ENCODE measurements at places on chromosomes 13 and 19.

DNA sequence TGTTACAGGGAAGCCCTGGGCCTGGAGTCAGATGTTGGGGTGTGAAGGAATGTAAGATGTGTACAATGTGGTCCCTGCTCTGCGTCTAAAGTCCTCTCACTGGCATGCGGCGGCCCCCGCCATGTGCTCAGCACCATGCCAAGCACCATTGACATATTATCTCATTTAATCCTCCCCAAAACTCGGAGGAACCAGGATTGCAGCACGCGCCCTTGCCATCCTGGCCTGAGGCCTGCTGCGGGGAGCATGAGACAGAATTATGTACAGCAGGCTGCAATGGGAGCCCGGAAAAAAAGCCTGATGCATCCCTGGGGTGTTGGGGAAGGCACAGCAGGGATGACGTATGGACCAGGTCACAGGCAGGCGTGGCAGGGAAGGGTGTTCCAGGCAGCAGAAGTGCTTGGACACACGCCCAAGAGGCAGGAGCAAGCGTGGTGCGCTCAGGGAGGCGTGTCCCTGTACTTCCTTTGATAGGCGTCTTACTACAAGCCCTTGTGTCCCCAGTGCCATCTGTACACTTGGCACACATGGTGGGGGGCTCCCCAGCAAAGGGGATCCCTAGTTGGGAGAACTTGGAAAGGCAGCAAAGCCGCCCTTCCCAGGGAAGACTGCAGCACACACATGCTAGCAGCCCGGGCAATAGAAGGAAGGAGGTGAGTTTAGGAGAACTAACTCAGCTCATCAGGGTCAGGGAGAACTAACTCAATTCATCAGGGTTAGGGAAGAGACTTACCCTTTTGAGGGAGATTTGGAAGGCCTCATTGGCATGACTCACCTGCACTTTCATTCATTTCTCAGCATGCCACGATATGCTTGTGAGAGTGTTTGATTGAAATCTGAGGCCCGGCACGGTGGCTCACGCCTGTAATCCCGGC is 3.4 kb downstream of the EVI5L start:
- DNase-seq: no peak

DNA sequence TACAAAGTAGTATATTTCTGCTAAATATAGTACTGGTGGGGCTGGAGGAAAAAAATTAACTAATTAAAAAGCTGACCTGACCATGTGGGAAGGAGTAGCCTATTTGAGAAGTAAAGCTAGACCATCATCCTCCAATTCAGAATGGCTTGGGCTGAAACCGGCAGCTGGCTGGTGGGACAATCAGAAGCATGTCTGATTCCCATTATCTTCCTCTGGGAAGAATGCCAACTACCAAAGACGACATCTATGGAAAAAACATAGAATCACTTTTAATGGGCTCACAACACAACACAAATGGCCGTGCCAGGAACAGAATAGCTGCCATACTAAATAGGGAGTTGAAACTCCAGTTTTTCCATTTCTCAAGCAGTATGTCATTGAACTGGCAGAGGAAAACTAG is 120.4 kb upstream of the FREM2 start:
- peak; percentile 66 for DNase-seq

GRCh38 chr13:44969551-44970484 is 19.5 kb downstream of the NUFIP1 start:
- DNase-seq: peak; percentile 8

DNA sequence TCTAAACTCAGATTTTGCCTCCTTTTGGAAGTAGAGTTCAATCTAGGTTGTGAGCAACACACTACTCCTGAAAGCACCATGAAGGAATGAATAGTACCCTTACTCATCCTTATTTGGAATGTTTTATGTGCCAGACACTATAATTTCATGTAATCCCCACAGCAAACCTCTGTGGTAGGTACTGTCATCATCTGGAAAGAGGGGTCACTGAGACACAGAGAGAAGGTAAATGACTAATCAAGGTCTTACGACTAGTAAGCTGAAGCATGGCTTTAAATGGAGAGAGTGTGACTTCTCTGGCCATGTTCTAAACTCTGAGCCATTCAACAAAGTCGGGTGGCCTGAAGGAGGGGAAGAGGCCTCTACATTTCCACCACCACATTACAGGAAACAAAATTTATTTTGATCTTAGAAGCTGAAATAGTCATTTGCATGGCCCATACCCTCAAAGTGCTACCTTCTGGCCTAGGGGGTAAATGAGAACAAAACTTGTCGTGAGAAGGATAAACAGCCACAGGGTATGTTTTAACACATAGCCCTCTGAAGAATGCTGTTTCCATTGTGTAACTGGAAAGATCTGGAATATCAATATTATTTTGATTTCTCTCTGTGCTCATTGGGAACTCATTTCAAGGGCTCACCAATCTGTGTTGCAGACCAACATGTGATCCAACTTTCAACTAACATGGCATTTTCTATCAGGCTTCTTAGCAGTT is 180.8 kb upstream of the RFC3 start:
- no peak for DNase-seq

GRCh38 chr13:30334663-30335386 is 27.5 kb upstream of the KATNAL1 start:
- DNase-seq: peak; percentile 44

GRCh38 chr13:25415241-25415640 is 43.5 kb downstream of the ATP8A2 start:
- DNase-seq: no peak

DNA sequence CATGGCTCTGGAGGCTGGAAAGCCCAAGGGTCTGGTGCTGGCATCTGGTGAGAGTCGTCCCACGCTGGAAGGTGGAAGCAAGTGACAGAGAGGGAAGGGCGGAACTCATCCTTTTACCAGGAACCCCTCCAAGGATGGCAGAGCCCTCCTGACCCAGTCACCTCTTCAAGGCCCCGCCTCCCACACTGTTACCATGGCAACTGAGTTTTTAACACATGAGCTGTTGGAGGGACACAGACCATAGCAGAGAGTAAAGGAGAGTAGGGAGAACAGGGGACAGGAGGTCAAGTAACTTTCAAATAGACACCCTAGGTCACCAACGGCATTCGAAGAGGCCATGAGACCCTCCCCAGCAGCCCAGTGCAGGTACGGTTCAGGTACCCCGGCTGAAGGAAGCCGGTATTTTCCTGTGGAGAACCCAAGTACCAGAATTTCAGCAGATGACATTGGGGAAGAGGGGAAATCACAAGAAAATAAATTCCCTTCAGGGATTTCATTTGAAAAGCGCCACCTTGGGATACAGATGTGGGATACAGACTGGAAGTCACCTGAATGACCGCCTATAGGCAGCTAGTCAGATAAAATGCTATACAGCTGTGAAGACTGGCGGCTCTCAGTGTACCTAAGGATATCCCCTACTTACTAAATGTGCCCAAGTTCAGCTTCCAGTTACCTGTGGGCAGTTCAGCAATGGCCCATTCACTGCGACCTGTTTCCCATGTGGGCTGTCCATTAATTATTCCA is 8.0 kb downstream of the IL17D start:
- DNase-seq: no peak

GRCh38 chr13:30113983-30114570 is 193.3 kb downstream of the KATNAL1 start:
- DNase-seq: no peak

DNA sequence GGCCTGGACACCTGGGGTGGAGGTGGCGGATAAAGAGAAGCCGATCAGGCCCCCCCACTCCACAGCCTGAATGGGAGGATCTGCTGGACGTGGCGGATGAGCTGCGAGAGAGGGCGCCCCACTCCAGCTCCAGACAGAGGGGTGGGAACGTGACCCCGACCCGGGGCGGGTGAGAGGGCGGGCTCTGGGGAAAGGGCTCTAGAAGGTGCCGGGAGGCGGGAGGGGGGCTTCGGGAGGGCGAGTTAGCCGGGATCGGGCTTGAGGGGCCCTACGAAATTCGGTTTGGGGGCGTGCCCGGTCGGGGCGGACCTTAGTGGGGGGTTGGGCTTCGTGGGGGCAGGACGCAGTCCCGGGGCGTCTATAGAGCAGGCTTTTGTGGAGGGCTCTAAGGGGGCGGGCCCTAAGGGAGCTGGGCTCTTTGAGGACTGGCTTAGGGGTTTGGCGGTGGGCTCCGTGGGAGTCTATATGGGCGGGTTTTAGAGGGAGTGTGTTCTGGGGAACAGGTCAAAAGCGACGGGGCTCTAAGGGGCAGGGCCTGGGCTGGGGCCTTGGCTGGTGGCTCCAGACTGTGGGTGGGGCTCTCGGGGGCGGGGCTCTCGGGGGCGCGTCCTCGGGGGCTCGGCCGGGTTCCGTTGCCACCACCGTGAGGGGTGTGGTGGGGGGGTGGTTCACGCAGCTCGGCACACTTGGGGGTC is 4.1 kb upstream of the NANOS3 start:
- DNase-seq: no peak

DNA sequence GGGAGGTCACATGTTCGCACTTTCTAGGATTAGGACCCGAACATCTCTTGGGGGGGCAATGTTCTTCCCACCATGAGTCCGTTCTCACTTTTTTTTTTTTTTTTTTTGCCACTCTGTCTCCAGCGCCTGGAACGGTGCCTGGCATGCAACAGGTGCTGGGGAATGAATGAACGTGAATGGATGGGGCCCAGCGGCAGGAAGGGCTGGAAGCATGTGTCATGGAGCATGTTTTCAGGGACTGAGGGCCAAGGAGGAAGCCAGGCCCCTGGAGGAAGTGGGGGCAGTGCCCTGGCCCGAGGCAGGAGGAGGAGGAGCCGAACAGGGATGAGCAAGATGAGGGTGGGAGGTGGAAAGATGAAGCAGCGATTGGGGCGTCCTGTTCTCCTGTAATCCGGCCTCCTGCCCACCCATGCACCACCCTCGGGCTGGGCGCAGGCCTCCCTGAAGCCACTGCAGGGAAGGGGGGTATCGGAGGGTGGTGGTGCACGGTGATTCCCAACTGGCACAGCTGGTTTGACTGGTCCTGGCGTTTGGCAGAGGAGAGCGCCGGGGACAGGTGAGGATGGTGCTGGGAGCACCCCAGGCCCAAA is 8.8 kb upstream of the SULT2B1 start:
- no peak for DNase-seq

GRCh38 chr19:16167055-16167454 is 6.3 kb downstream of the CIB3 start:
- DNase-seq: no peak

- no peak for DNase-seq
These were observed 90.5 kb downstream of the STARD13 start for GRCh38 chr13:33194820-33195692.

GRCh38 chr13:30712536-30713532 is 22.5 kb upstream of the ALOX5AP start:
- DNase-seq: no peak

DNA sequence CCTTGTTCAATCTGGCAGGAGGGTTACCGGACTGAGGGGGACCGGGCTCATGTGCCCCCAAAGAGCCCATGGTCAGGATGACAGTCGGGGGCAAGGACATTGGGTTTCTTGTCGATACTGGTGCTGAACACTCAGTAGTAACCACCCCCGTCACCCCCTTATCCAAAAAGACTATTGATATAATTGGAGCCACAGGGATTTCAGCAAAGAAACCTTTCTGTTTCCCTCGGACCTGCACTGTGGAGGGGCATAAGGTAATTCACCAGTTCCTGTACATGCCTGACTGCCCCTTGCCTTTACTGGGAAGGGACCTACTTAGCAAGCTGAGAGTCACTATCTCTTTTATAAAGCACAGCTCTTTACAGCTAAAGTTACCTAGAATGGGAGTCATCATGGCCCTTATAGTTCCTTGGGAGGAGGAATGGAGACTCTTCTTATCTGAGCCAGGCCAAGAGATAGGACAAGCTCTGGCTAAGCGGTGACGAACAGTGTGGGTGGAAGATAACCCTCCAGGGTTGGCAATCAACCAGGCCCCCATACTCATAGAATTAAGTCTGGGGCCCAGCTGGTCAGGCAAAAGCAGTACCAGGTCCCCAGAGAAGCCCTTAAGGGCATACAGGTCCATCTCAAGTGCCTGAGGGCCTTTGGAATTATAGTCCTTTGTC is 603.7 kb downstream of the UQCRFS1 start:
- no peak for DNase-seq

DNA sequence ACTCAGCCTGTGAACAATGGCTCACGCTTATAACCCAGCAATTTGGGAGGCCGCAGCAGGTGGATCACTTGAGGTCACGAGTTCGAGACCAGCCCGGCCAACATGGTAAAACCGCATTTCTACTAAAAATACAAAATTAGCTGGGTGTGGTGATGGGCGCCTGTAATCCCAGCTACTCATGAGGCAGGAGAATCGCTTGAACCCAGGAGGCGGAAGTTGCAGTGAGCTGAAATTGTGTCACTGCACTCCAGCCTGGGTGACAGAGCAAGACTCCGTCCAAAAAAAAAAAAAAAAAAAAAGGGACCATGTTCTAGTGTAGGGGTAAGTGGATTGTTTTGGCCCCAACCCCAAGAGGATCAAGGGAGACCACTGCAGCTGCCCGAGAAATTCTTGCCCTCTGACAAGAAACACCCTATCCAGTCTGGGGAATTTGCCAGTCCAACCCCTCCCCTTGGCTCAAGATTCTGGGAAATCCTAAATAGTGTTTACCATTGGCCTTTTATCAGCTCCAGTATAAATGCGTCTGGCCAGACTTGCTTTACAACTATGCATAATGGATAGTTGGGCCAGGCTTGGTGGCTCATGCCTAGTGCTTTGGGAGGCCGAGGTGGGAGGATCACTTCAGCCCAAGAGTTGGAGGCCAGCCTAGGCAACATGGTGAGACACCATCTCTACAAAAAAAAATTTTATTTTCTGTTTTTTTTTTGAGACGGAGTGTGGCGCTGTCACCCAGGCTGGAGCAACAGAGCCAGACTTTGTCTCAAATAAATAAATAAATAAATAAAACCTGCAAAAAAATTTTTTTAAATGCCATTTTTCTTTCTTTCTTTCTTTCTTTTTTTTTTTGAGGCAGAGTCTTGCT is 5.1 kb upstream of the DHDH start:
- DNase-seq: no peak

- no peak for DNase-seq
These were observed 17.7 kb downstream of the CRX start for GRCh38 chr19:47839411-47839810.

- no peak for DNase-seq
These were observed 37.3 kb downstream of the IL12RB1 start for GRCh38 chr19:18049385-18049784.

- DNase-seq: no peak
These were observed 9.3 kb upstream of the ZNF554 start for GRCh38 chr19:2810141-2811091.

GRCh38 chr13:44397766-44398223 is 24.2 kb downstream of the SERP2 start:
- DNase-seq: no peak

GRCh38 chr13:21434588-21434987 is 24.5 kb downstream of the ZDHHC20 start:
- no peak for DNase-seq

DNA sequence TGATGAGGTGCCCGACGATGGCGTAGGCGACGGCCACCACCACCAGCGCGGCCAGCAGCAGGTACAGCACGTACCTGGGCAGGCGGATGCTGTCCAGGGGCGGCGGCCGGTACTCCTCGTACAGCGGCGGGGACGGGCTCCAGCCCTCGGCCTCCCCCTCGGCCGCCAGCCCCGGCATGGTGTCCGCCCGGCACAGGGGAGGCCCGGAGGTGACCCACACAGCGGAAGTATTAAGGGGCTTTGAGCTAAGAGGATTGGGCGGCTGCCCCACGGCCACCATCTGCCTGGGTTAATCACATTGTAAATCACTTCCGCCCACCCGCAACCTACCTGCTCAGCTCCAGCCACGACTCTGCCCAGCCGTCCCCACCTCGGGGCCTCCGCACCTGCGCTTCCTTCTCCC is at the start of gene SMIM44:
Gene SMIM44, minus strand, starts transcription at position 216 of the 403 bp plus-strand sequence. Its CDS starts 38 bp downstream, at position 178.
- DNase-seq: no peak

- no peak for DNase-seq
These were observed 534.9 kb upstream of the KLF12 start for GRCh38 chr13:74669149-74669548.

Measured in NCI-H1092 (cell line).